Skin of body (tissue), 3 donors: ENCODE measurements at places on chromosomes 5 and 9. TPM values are rescaled to one million over a fixed set of nuclear protein-coding genes. Genes with fewer than 3 reads are reported as not detected.

EIF4E1B gene
- not detected for total RNA-seq

RASGRF2 gene
- 2.1 TPM for total RNA-seq

GRCh38 chr9:132973713-132974112 is 4.8 kb upstream of the GFI1B start:
- DNase-seq, result no peak

DNA sequence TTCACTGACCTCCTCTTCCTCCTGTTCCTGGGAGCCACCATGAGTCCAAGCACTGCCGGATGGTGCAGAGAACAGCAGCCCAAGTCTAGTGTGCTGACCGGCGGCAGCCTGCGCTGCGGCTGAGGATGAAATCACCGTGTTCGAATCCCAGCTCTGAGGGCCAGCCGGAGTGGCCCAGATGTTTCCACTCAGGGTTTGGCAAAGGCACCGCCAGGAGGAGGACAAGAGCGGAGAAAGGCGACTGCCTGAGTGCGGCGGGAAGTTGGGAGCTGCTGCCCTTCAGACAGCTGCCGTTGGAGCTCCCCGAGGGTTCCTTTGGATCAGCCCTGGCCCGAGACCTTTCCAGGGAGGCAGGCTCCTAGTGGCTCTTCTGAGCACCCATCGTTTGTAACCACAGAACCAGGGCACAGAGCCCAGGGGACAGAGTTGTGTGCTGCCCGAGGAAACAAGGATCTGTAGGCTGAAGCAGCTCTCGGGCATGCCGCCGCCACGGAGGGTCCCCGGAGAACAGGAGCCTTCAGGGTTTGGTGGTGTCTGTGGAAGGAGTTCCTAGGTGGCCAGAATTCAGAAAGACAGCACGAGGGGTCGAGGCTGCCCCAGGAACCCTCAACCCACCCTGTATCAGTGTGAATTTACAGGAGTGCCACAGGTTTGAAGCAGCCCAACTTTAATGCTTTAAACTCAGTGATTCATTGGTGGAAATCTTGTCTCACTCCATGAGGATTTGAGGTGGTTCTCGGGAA is 115.6 kb upstream of the COL5A1 start:
- DNase-seq, result no peak

TAS2R1 gene
- not detected for total RNA-seq

GDNF gene
- total RNA-seq, result 2.7 TPM

DNA sequence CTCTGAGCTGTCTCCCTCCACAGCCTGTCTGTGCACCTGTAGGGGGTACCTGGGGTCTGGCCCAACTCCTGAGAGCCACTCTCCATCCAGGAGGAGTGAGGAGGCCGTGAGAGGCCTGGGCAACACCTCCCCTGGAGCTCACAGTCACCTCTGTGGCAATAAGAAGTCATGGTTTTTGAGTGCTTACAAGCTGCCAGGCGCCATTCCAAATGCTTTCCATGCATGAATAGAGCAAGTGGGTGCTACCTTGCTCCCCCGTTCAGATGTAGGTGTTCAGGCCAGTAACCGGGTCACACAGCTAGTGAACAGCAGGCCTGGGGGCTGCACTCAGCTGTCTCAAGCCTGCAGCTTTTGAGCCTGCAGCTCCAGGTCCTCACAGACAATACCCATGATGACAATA is 30.6 kb downstream of the CORO2A start:
- no peak for DNase-seq

ZDHHC21 gene
- 27.6 TPM for total RNA-seq

- DNase-seq, result no peak
Measured at GRCh38 chr5:88677943-88678769, 204.8 kb downstream of the MEF2C start.

GRCh38 chr9:16271967-16272366 is 598.5 kb downstream of the BNC2 start:
- no peak for DNase-seq

- no peak for DNase-seq
Measured at GRCh38 chr5:148309746-148310145, 2.5 kb upstream of the SPINK7 start.

ZNF354B gene
- 20.2 TPM for total RNA-seq

- no peak for DNase-seq
Measured at GRCh38 chr9:129900263-129901027, 65.2 kb downstream of the USP20 start.

RANBP3L gene
- total RNA-seq, result 5.1 TPM

- DNase-seq, result no peak
Measured at GRCh38 chr9:108476574-108476973, 379.2 kb downstream of the ACTL7B start.

DNA sequence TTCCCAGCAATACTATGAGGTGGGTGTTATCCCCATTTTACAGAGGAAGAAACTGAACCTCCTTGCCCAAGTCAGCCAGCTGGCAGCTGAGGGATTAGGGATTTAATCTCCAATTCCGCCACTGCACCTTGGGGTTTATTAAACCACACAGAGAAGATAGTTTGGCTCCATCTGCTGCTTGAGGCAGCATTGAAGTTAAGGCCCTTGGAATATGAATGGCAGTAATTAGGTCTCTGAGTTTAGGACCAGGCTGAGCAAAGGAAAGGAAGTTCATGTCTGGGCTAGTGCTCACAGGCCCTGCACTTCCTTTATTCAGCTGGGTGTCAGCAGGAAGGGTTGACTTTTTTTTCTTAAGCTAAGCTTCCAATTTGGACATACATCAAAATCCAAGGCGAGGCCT is 86.9 kb upstream of the GDNF start:
- no peak for DNase-seq

AGXT2 gene
- total RNA-seq, result not detected

GRCh38 chr5:59864718-59865117 is 28.8 kb downstream of the PDE4D start:
- no peak for DNase-seq

TDRD7 gene
- 4.6 TPM for total RNA-seq

- DNase-seq, result no peak
Measured at GRCh38 chr5:6543830-6544560, 88.8 kb downstream of the NSUN2 start.

DNA sequence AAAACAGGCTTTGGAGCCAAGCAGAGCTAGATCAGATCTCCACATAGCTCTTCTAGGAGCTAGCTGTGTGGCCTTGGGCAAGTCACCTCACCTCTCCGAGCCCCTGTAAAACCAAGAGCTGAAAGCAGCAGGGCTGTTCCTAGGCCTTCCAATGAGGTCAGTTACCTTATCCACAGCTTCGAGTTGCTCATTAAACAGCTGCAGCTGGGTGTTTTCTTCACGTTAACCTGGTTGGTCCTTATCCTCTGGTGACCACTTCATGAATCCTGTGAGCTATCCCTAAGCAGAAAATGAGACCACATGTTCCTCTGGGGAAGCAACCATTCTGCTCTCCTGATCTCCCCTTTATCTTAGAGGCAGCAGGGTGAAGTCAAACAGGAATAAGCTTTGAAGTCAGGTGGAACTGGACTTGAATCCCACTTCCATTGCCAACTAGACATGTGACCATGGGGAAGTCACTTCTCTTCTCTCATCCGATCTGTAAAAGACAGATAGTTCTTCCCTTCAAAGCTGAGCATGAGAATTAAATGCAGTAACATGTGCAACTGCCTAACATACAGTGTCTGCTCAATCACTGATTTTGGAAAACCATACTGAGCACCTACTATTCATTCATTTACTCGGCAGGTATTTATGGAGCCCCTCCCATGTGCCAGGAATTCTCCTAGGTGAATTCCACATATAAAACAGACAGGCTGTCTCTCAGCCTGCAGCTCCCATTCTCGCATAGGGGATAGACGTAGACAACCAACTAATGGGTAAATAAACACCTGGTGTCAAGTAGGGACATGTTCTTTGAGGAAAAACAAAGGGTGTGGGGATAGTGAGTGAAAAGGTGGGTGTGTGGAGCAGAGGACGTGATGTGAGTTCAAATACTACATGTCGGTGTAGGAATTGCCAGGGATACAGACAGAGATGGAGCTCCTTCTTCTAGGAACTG is 111.7 kb upstream of the BOD1 start:
- DNase-seq, result no peak

GRCh38 chr9:97788763-97789663 is 64.0 kb upstream of the FOXE1 start:
- DNase-seq, result no peak

- DNase-seq, result peak; percentile 17
Measured at GRCh38 chr5:5042806-5043205, 97.3 kb upstream of the ADAMTS16 start.

PLAC8L1 gene
- total RNA-seq, result not detected

DNA sequence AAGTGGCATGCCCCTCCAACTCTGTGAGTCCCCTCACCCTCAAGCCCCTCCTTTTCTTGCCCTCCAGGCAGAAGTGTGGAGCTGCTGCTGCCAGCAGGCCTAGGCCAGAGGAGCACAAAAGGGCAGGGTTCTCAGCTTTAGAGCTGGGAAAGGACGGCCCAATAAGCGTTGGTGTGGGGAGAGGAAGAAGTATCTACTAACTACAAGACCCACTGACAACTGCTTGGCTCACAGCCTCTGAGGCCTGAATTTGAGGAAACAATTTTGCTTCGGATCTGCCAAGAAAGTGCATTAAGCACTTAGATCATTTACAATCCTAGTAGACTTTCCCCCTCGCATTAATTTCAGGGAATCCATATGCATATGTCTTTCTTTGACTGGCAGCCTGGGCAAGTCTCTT is 179.4 kb downstream of the SNX18 start:
- peak; percentile 84 for DNase-seq

F12 gene
- 1.3 TPM for total RNA-seq

DOLK gene
- 7.8 TPM for total RNA-seq

DNA sequence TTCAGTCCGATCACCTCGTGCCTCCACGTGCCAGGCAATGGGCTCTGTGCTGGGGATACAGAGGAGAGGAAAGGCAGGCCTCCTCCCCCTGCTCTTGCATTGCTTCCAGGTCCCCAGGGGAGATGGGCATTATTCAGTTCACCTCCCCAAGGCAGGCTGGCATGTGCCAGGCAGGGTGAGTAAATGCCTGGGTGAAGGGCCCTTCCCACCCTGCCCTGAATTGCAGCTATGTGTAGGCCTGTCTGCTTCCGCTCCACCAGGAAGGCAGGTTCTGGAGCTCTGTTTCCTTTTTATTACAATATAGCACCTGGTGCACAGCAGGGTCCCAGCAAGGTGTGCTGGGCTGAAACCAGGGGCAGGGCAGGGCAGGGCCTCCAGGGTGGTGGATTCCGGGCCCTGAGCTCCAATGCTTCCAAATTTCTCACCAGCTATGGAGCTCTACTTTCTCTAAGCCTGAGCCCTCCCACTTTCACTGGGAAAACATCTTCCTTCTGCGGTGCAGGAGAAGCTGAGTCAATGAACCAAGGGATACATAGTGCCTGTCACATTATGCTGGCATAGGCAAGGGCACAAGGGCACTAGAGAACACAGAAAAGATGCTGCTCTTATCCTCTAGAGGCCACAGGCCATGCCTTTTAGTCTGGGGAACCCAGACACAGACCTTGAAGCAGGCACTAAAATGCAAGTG is 42.0 kb downstream of the SHB start:
- no peak for DNase-seq

GRCh38 chr5:38923661-38924451 is 78.0 kb downstream of the OSMR start:
- DNase-seq, result no peak

- DNase-seq, result peak; percentile 80
Measured at GRCh38 chr5:68027519-68027918, 188.0 kb upstream of the PIK3R1 start.

SLC6A7 gene
- not detected for total RNA-seq

GRCh38 chr5:112532654-112533360 is 113.7 kb upstream of the EPB41L4A start:
- DNase-seq, result no peak

- DNase-seq, result no peak
Measured at GRCh38 chr9:18143073-18143745, 330.7 kb upstream of the ADAMTSL1 start.

GRCh38 chr9:137000177-137000930 is 4.0 kb upstream of the CLIC3 start:
- DNase-seq, result no peak

GRCh38 chr9:81430727-81431126 is 258.6 kb downstream of the TLE1 start:
- no peak for DNase-seq
